CD4-positive, alpha-beta T cell treated with Interleukin-4 for 1 hour (primary cell): ENCODE measurements at places on chromosomes 2 and 18.

DNA sequence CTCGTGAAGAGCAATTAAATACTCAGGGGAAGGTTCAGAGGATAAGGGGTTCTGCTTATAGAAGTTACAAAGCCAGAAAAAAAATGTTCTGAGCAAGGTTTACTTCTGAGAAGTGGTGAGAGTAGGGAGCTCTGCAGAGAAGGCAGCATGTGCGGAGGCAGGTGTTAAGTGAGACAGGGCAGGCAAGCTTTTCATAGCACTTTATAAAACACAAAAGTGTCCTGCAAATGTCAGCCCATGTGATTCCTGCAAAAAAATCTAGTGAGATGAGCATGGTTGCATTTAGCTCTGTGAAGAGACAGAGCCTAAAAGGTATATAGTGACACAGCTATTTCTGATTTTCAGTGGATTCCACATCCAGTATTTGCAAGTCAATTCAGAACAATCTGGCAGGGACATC, 223.8 kb upstream of the SYT4 start:
- no peak for DNase-seq

DNA sequence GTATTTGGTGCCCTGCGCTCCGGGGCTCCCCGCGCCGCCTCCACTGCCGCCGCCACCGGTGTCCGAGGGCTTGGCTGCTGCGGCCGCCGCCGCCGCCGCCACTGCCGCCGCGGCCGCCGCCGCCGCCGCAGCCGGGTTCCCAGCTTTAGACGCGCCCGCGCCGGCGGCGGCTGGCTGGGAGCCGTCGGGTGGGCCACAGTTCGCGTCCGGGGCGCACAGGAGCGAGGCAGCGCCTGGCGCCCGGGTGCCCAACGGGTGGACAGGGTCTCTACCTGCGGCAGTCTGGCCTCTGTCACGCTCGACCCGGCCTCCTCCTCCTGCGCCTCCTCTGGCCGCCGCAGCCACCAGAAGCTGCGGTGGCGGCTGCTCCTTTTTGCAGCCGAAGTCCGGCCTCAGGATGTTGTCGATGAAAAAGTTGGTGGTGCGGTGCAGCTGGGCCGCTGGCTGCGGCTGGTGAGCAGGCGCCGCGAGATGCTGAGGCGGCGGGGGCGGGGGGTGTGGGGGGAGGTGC, 951 bp downstream of the EN1 start:
- no peak for DNase-seq

DNA sequence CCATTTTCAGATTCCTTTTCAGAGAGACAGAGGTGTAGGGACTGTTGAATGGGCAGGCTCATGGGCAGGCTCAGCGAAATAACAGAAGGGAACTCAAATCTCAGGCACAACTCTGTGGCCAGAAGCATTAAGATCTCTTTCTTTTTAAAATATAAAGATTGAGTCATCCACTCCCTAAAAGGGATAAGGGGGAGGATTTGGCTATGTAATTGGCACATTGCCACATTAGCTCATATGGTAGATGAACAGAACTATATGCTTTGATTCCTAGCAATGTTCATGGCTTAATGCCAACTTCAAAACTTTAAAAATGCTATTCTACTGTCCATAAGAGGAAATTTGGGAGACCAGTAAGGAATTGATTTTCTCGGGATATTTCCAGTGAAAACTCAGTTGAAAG, 53.8 kb upstream of the SLC5A7 start:
- no peak for DNase-seq

DNA sequence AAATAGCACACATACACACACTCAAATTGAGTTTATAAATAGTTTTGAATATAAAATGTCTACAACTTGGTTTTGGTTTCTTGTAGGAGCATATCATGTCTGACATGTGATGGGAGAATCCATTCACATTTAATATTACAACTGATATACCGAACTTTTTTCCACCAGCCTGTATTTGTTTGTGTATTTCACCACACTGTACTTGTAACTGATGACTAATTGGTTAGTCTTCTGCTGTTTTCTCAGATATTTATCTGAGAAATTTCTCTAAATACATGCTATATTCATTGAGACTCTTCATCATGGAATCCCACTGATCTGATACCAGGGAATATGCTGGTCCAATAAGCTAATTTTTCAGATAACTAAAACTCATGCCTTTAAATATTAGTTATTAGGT, 56.3 kb upstream of the UBXN4 start:
- no peak for DNase-seq

DNA sequence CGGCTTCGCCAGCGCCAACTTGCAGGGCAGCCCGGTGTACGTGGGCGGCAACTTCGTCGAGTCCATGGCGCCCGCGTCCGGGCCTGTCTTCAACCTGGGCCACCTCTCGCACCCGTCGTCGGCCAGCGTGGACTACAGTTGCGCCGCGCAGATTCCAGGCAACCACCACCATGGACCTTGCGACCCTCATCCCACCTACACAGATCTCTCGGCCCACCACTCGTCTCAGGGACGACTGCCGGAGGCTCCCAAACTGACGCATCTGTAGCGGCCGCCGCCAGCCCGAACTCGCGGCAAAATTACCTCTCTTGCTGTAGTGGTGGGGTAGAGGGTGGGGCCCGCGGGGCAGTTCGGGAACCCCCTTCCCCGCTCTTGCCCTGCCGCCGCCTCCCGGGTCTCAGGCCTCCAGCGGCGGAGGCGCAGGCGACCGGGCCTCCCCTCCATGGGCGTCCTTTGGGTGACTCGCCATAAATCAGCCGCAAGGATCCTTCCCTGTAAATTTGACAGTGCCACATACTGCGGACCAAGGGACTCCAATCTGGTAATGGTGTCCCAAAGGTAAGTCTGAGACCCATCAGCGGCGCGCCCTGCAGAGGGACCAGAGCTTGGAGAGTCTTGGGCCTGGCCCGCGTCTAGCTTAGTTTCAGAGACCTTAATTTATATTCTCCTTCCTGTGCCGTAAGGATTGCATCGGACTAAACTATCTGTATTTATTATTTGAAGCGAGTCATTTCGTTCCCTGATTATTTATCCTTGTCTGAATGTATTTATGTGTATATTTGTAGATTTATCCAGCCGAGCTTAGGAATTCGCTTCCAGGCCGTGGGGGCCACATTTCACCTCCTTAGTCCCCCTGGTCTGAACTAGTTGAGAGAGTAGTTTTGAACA, 15.1 kb downstream of the HOXD3 start:
- DNase-seq = no peak
